ENCODE measurements at places on chromosomes 6 and 20.

DNA sequence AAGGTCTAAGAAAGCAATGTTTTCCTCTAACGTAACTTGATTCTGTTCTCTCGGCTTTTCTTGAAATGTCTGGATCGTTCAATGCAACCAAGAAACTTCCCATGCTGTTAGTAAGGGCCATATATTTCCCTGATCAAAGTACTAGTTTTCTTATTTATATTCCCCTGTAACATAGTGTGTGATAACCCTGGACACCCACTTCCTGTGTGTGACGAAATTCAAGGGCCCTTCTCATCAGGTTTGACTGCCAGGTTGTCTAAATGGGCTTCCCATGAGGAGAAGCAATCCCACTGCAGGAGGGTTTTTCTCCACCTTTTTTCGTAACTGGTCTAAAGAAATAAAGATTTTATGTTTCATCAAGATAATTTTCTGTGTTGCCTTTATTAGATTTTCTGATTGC is 102.6 kb upstream of the RPS6KA2 start:
- no peak for DNase-seq

DNA sequence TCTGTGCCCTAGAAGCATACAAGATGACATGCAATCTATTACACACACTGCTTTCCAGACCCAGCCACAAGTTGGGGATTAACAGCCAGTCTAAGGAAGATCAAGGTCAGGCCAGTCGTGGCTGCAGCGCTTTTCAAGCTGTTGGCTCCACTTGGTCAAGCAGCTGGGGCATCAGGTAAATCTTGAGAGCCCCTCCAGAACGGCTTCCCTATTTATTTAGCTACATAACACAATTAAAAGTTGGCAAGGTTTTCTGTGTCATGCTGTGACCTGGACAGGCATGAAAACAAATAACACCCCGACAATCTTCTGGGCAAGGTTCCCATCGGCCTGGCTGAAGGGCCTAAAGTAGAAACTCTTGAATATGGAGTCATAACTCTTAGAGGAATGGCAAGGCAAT is 524.3 kb downstream of the PRKN start:
- no peak for DNase-seq

DNA sequence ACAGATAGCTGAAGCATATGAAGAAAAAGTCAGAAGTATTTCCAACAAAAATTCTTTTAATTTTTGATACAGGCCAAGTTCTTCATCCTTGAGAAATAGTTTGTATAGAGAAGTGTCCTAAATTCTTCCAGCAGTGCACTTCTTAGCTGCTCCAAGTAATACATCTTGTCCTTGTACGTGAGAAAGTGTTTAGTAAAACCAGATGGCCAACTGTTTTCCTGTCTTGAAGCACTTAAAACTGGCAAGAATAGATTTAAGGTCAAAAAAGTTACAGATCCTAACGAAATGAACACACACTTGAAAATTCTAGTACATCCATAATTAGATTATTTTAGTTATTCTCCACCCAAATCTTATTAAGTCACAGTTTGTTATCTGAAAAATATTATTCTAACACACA is 52.2 kb upstream of the HSF2 start:
- DNase-seq = no peak

- no peak for DNase-seq
Measured at GRCh38 chr20:47735412-47736400, 49.6 kb downstream of the SULF2 start.

DNA sequence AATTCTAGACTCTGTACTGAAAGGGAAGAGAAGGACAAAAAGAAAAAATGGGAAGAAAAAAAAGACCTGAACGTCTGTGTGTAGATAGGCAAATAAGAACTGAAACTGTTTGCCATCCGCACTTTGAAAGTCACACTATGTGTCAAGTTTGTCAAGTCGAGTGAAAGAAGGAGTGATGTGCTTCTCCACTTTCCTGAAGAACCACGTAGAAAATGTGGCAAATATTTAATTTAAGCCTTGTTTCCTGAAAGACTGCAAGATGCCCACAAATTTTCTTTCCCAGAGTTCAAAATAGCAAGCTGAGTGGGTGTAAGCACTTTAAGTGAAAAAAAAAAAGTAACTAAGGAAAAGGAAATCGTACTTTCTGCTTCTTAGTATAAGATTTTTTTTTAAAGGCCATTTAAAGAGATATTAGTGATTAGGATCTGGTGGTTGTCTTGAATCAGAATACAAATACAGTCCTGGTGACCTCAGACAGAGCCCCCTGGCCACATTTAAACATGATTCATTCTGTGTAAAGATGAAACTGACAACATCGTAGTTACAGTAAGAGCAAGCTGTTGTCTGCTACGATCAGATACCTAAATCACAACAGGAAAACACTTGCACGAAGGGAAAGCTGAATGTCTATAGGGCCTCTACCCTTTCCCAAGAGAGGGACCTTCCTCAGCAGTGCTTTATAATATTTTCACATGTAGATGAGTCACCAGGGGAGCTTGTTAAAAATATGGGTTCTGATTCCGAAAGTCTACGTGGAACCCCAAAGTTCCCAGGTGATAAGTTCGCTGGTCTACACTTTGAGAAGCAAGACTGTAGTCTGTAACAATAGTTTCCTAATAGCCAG is 102.3 kb downstream of the HIVEP2 start:
- peak; percentile 86 for DNase-seq

- DNase-seq = no peak
Measured at GRCh38 chr20:39658662-39659409, 696.7 kb downstream of the DHX35 start.

- no peak for DNase-seq
Measured at GRCh38 chr6:79586548-79586947, 44.6 kb upstream of the SH3BGRL2 start.

GRCh38 chr6:21748343-21749056 is 154.9 kb downstream of the SOX4 start:
- DNase-seq = no peak
